Esophagus mucosa (tissue), 1 donor: ENCODE measurements at places on chromosomes 2 and 18. TPM values are rescaled to one million over a fixed set of nuclear protein-coding genes. Genes with fewer than 3 reads are reported as not detected.

Gene AGXT
- total RNA-seq: not detected

Gene PAX3
- not detected for total RNA-seq

Gene INPP5D
- total RNA-seq: 6.2 TPM

Gene NYAP2
- 0.32 TPM for total RNA-seq

Gene CNOT11
- total RNA-seq: 50.0 TPM

Gene SLC30A3
- not detected for total RNA-seq

Gene SNTG2
- total RNA-seq: 0.60 TPM

Gene ALK
- 0.04 TPM for total RNA-seq

Gene BOK
- 35.0 TPM for total RNA-seq

Gene SPEG
- 3.8 TPM for total RNA-seq

Gene PSMA8
- total RNA-seq: not detected

Gene FBXO48
- 1.00 TPM for total RNA-seq

Gene STAM2
- total RNA-seq: 20.5 TPM

Gene POU3F3
- total RNA-seq: not detected

Gene FBXO15
- total RNA-seq: 0.76 TPM

Gene ASAP2
- total RNA-seq: 6.4 TPM

Gene RPRM
- not detected for total RNA-seq

Gene SKOR2
- not detected for total RNA-seq

Gene TMEFF2
- not detected for total RNA-seq

Gene ARL4C
- total RNA-seq: 15.5 TPM

Gene CYRIA
- total RNA-seq: 1.3 TPM

Gene ALLC
- total RNA-seq: not detected

Gene TYW5
- total RNA-seq: 4.5 TPM

Gene SLC16A14
- 3.8 TPM for total RNA-seq

Gene SERPINB4
- 418 TPM for total RNA-seq

Gene CRYGD
- total RNA-seq: not detected

Gene MAPK4
- 0.12 TPM for total RNA-seq

Gene TUBA4B
- total RNA-seq: not detected

Gene TUBA3E
- total RNA-seq: not detected

Gene RFX8
- not detected for total RNA-seq

Gene APCDD1
- 42.2 TPM for total RNA-seq

Gene STPG4
- 0.16 TPM for total RNA-seq

Gene BBS5
- total RNA-seq: 3.5 TPM

Gene FSIP2
- total RNA-seq: 0.24 TPM

Gene SPATS2L
- 51.0 TPM for total RNA-seq

Gene RAB6C
- total RNA-seq: not detected

Gene DSG1
- 33.7 TPM for total RNA-seq

Gene ZDBF2
- total RNA-seq: 5.6 TPM
